ENCODE measurements at places on chromosomes 5 and 9.

DNA sequence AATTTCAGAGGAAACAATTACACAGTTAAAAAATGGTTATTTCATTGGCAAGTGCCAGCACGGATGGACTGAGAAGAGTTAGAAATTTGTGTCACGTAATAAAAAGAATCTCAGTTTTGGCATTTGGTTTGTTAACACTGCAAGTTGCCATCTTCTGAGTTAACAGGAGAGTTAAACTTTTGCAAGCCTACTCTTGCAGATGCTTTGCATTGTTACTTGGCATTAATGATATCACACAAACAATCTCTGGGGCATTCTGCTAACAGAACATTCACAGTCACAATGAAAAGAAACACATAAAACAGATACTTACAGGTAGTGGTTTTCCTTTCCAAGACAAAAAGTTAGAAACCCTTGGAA lies 647 bp downstream of the FREM1 start:
- DNase-seq: no peak

- DNase-seq: no peak
Observed at GRCh38 chr5:92890841-92891244, 690.2 kb downstream of the NR2F1-AS1 start.

- DNase-seq: no peak
Observed at GRCh38 chr9:11735391-11735790, 957.8 kb upstream of the TYRP1 start.

GRCh38 chr9:6894135-6894534 lies 136.4 kb downstream of the KDM4C start:
- no peak for DNase-seq

DNA sequence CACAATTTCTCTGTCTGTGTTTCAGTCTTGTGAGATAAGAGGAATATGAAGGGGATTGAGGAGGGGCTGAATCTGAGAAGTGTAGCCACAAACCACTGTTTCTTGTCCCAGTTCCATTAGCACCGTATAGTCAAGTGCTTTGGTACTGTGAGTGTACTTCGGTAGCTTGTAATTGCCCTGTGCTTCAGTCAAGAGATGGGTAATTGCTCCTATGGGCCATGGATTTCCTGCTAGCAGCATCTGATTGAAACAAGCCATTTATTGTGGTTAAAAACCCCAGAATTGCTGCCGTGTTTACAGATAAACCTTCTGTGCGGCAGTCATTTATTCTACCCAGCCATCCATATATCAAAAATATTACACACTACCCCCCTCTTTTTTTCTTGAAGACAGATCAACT lies 98.6 kb downstream of the MAT2B start:
- no peak for DNase-seq

DNA sequence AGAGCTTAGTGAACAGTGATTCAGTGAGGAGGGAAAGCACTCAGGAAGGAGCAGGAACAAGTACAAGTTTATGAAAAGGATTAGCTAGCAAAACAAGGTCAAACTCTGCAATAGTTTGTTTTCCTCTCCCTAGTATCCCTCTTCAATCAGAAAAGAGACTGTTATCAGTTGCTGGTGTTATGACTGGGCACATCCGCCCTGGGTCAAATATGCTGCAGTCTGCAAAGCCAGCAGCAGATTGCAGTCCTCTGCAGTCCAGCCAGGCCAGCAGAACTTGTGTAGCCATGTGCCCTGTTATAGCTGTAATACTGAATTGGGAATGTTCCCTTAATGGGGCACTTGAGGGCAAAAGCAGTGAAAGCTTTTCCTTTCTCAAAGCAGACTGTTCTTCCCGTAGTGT lies 12.0 kb downstream of the PCDHAC2 start:
- DNase-seq: no peak

DNA sequence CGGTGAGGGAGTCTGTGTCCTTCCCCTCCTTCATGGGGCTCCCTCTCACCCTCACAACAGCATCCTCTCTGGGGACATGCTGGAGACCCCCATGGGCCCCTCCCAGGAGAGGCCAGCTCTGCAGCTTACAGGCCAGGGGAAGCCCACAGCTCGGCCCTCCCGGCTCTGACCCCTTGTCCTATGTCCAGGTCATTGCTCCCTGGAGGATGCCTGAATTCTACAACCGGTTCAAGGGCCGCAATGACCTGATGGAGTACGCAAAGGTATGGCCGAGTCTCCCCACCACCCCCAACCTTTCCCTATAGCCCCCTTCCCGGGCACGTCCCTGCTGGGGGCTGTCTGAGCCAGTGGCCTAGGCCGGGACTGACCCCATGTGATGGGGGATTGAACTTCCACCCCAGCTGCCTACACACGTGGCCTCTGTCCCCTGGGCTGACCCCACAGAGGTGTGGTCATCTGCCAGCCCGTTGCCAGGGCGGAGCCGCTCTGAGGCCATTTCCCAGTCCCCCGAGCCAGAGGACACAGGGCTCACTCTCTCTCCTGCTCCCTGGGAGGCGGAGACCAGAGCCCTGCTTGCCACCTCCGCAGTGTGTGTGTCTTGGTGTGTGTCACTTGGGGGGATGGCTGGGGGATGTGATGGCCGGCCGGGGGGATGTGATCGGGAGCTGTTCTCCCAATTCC lies 21.9 kb downstream of the ASS1 start:
- no peak for DNase-seq

DNA sequence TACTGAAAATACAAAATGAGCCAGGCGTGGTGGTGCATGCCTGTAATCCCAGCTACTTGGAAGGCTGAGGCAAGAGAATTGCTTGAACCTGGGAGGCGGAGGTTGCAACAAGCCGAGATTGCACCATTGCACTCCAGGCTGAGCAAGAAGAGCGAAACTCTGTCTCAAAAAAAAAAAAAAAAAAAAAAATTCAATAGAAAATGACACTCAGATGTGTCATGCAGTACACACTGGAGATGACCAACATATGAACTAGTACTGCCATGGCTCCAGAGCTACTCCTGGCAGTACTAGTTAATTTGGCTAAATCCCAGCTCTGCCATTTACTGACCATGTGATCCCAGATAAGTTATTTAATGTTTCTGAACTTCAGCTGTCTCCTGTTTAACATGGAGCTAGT lies 7.3 kb downstream of the ATOX1 start:
- no peak for DNase-seq

DNA sequence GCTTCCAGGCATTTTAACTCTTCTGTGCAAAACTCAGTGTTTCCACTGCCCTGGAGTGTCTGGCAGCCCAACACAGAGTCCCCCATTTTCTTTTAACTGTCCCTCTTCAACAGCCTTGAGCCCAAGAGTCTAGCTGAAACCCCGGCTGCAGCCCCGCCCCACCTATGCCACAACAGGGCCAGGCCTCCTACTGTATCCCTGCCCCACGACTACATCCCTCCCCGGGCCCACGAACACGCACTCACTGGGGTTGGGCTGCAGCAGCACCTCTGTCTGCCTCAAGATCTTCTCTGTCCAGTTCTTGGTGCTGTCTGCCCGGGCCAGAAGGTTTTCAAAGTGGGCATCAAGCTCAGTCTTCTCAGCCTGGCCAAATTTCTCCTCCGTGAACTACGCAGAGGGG lies 6.1 kb downstream of the SH3GLB2 start:
- DNase-seq: no peak
